Neural crest cell (in vitro differentiated cells): ENCODE measurements at places on chromosomes 6 and 20.

- no peak for DNase-seq
These were observed 78.8 kb upstream of the CD83 start for GRCh38 chr6:14038467-14039437.

DNA sequence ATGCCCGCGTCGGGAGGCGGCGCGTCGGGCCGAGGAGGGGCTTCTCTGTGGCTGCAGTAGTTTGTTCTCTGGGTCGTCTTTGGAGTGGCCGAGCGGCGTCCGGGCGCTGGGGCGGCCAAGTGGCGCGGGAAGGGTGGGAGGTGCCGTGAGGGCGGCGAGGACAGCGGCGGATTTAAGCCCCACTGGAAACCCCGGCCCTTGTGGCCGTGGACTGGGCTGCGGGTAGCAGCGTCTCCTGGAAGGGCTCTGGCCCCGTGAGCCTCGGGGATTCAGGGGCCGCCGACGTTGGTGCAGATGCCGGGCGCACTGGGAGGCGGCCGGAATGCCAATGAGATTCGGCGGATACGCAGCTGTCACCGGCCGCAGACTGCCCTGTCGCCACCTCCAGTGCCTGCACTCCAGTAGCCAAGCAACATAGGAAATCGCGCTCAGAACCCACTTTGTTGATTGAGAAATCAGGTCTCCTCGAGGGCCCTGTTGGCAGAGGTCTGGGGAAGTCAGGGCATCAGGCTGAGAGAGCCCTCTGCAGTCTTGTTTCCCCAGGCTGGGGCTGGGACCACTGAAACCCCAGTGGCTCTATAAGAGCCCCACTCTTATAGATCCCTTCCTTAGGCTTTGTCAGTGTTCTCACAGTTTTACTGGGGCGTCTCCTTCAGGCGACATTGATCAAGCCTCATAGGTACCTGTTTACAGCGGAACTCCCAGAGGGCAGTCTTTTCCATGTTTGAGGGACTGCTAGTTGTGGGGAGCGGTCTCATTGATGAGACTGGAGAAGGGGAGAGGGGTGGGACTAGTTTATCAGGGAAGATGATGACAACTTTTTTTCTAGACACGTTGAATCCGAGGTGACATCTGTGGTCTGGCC is 642 bp downstream of the GZF1 start:
- DNase-seq: no peak

- DNase-seq: no peak
These were observed 763.9 kb downstream of the HACE1 start for GRCh38 chr6:104095661-104096416.

GRCh38 chr6:135328136-135328535 is 147.0 kb downstream of the MYB start:
- DNase-seq: no peak
